ENCODE measurements at places on chromosomes 16 and 17.
A peak's percentile ranks its signal among the peaks of the same experiment; 100 is the strongest.

GRCh38 chr16:85569615-85570212, 43.4 kb upstream of the GSE1 start:
- no peak for DNase-seq
- no peaks in the 10 kb centered on the region for H3K36me3 ChIP-seq
- H3K27me3 ChIP-seq = peaks cover 34% of the 10 kb centered on the region
- peak overlapping the region; percentile 57 for H3K4me3 ChIP-seq
- H3K27ac ChIP-seq = peak overlapping the region; percentile 29
- peaks cover 66% of the 10 kb centered on the region for H3K4me1 ChIP-seq

DNA sequence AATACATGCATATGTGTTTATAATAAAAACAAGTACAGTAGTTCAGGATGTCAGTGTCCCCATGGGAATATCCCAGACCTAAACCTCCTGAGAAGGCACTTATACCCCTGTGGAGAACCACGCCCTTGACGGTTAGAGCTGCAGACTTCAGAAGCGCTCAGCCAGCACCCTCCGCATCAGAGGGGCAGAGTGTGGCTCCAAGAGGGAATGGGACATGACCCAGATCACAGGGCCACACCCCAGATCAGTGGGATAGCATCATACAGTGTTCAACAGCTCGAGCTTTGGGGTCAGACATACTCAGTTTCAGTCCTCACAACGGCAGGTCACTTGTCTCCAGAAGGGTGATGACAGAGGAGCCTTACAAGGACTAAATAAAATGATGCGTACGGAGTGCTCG, 45.8 kb upstream of the ZNF423 start:
- H3K27ac ChIP-seq = no peak overlapping the region
- no peak for DNase-seq
- no peaks in the 10 kb centered on the region for H3K4me1 ChIP-seq
- no peak overlapping the region for H3K4me3 ChIP-seq
- H3K36me3 ChIP-seq = no peaks in the 10 kb centered on the region
- no peaks in the 10 kb centered on the region for H3K27me3 ChIP-seq

- no peak overlapping the region for H3K4me3 ChIP-seq
- no peak for DNase-seq
- no peaks in the 10 kb centered on the region for H3K36me3 ChIP-seq
- H3K27me3 ChIP-seq = no peaks in the 10 kb centered on the region
- H3K27ac ChIP-seq = no peak overlapping the region
These were observed 256.7 kb downstream of the CBLN1 start for GRCh38 chr16:49024896-49025295.

- H3K27me3 ChIP-seq = peaks cover 2% of the 10 kb centered on the region
- no peak overlapping the region for H3K27ac ChIP-seq
- DNase-seq = no peak
- H3K36me3 ChIP-seq = no peaks in the 10 kb centered on the region
These were observed 23.3 kb upstream of the CCR7 start for GRCh38 chr17:40588552-40588951.

DNA sequence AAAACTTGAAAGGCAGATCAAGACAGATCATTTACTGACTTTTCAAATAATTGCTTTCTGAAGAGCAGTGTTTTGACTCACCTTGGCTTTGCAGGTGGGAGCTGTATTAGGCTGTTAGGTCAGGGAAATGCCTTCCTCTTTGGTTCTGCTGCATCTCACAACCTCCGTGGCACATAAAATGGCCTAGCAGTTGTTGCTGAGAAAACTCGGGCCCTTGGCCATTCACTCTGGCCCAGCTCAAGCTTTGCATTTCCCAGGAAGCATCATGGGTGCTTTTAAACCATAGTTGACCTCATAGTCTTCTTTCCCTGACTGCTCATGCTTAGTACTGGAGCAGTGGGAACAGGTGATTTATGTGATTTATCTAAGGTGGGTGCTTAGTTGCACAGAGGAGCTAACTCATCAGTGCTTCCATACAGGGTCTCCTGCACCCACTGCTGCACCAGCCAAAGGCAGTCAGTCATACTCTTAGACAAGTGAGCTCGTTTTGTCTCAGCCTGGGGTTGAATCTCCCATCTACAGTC, 83.6 kb downstream of the KSR1 start:
- peaks cover 46% of the 10 kb centered on the region for H3K4me1 ChIP-seq
- no peak overlapping the region for H3K27ac ChIP-seq
- H3K36me3 ChIP-seq = no peaks in the 10 kb centered on the region

DNA sequence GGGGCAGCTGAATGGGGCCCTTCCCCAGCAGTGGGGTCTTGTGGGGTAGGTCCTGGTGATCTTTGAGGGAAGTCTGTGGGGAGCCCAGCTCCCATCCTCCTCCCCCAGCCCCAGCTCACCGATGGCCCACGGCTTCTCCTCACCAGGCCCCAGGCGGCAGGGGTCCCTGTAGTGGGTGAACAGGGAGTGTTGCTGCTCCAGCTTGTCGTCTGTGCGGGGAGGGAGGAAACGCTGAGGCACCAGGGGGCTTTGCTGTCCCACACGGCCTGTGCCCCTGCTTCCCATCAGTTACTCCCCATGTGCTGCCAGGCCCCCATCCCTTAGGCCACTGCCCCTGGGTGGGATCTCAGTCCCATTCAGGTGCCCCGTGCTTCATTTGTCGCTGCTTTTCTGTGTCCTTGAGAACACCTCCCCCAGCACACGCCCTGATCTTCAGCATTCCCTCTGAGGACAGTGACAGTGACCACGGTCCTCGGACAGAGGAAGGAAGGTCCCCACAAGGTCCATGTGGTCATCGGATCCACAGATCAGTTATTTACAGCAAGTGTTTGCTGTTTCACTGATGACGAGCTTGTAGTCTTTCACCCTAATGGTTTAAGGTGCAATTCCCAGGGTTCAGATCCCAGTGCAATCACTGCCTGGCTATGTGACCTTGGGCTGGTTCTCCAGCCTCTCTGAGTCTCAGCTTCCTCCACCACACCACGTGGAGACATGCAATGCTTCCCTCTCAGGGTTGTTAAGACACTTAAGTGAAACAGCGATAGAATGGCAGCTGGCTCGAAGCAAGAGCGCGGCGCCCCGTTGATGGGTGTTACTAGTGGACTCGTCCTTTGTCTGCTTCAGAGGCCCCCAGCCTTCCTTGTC, 53.1 kb downstream of the PRMT7 start:
- H3K27me3 ChIP-seq = peaks cover 36% of the 10 kb centered on the region
- peak overlapping the region; percentile 50 for H3K4me3 ChIP-seq
- H3K27ac ChIP-seq = peak overlapping the region; percentile 44
- peaks cover 37% of the 10 kb centered on the region for H3K4me1 ChIP-seq

DNA sequence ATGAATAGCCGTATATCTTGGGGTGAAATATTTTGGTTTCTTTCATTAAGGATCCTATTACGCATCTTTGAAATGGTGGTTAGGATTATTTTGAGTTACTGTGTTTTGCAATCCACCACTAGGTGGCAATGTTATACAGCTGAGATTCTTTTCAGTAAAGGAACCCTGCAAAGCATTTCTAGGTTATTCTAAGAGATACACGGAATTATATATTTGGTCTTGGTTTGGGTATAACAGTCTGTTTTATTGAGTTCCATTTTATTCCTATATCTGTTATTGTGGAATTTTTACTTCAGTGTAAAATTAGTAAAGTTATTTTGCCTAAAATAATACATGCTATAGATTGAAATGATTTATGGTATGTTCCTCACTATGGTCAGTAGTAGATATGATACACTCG, 62.9 kb upstream of the CPHXL start:
- H3K4me1 ChIP-seq = peaks cover 4% of the 10 kb centered on the region
- DNase-seq = no peak
- H3K4me3 ChIP-seq = no peak overlapping the region
- no peaks in the 10 kb centered on the region for H3K27me3 ChIP-seq

- peak overlapping the region; percentile 94 for H3K4me3 ChIP-seq
- no peaks in the 10 kb centered on the region for H3K36me3 ChIP-seq
- DNase-seq = peak; percentile 75
These were observed 626 bp downstream of the TUBB3 start for GRCh38 chr16:89923640-89924296.

- H3K4me3 ChIP-seq = no peak overlapping the region
- DNase-seq = no peak
- peaks cover 2% of the 10 kb centered on the region for H3K27me3 ChIP-seq
These were observed 156.3 kb upstream of the ZKSCAN2 start for GRCh38 chr16:25413975-25414374.

GRCh38 chr17:42407289-42407836, 15.7 kb downstream of the CAVIN1 start:
- H3K36me3 ChIP-seq = no peaks in the 10 kb centered on the region
- DNase-seq = peak; percentile 39
- H3K4me1 ChIP-seq = peaks cover 4% of the 10 kb centered on the region
- no peak overlapping the region for H3K4me3 ChIP-seq

DNA sequence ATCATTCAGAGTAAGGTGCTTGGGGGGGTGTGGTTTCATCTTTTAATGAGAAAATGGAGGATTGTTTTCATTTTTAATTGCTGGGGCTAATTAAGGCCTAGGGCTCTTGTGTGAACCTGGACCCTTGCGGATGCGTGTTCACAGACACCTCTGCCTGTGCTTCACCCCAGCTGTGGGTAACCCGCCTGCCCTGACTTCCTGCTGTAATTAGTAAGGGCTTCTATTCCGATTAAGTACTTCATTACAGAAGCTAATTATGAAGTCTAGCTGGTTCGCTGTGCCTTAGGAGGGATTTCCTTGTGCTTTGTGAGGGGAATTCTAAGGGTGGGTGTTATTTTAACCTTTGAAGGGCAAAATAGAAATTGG, 215.3 kb downstream of the PMP22 start:
- DNase-seq = no peak
- H3K27ac ChIP-seq = no peak overlapping the region
- no peaks in the 10 kb centered on the region for H3K27me3 ChIP-seq
- no peak overlapping the region for H3K4me3 ChIP-seq

GRCh38 chr17:71987634-71988033, 133.2 kb upstream of the SOX9 start:
- H3K27ac ChIP-seq = no peak overlapping the region
- DNase-seq = no peak
- no peaks in the 10 kb centered on the region for H3K36me3 ChIP-seq

GRCh38 chr17:44094701-44095387, 24.3 kb downstream of the G6PC3 start:
- H3K27ac ChIP-seq = peak overlapping the region; percentile 59
- H3K4me3 ChIP-seq = peak overlapping the region; percentile 42
- peaks cover 13% of the 10 kb centered on the region for H3K27me3 ChIP-seq

GRCh38 chr16:3028716-3029319, 5.0 kb downstream of the THOC6 start:
- peaks cover 9% of the 10 kb centered on the region for H3K4me1 ChIP-seq
- peak; percentile 66 for DNase-seq

DNA sequence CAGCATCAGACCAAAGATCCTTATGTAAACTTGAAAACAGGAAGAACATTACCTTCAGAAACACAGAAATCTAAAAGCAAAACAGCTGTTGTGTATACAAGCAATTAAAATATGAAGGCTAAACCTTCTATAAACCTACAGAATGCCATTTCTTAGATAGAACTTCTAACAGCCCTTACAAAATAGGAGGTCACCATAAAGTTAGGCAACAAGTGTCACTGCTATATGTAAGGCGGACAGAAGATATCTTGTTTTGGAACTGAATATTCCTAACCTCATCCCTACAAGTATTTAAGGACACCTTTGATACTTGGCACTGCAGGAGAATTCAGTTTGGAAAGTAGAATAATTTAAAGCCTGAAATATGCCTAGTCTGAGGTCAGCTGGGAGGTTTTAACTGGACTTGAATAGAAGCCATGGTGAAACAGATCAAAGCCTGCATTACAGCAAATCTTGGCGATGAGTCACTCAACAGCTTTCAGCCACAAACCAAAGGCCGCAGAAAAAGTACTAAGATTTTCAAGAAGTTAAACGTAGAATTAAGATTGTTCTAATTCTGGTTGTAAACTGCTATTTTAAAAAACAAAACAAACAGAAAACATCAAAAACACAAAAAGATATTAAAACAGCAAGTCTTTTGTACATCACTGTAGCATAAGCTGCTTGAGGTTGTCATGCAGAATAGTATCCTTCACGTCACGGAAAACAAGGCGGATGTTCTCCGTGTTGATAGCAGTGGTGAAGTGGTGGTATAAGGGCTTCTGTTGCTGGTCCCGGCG, 42.7 kb downstream of the GNA13 start:
- no peak overlapping the region for H3K27ac ChIP-seq
- DNase-seq = no peak
- H3K36me3 ChIP-seq = peaks cover 5% of the 10 kb centered on the region
- H3K4me1 ChIP-seq = peaks cover 13% of the 10 kb centered on the region
- H3K4me3 ChIP-seq = no peak overlapping the region
- no peaks in the 10 kb centered on the region for H3K27me3 ChIP-seq

DNA sequence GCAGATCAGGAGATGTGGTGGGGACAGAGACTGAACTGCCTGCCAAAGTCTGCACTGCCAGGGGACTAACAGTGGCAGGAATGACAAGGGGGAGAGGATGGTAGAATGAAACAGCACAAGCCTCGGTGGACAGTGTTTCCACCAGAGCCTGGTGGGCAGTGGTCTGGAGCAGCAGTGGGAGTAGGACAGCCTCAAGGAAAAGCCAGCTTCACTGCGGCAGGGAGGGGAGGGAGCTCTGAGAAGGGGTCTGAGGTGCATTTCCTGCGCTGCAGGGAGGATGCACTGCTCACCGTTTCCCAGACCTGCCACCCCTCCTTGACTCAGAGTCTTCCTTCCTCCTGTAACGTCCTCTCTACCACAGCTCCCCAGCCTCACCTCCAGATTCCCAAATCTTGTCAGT, 33.8 kb downstream of the MARCHF10 start:
- H3K4me1 ChIP-seq = peaks cover 5% of the 10 kb centered on the region
- no peak overlapping the region for H3K27ac ChIP-seq
- H3K36me3 ChIP-seq = peaks cover 26% of the 10 kb centered on the region
- DNase-seq = no peak

DNA sequence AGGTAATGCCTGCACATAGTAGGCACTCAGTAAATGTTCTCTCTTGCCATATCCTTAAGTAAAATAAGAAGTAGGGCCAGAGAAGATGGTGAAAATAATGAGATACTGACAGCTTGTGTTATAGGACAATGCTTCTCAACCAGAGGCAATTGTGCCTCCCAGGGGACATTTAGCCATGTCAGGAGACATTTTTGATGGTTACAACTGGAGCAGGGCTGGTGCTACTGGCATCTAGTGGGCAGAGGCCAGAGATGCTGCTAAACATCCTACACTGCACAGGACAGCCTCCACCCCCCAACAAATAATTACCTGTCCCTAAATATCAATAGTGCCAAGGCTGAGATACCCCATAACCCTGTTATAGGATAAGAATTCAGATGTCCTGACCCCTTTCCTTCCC, 1.7 kb downstream of the RAD51D start:
- peaks cover 3% of the 10 kb centered on the region for H3K27me3 ChIP-seq
- no peaks in the 10 kb centered on the region for H3K36me3 ChIP-seq
- DNase-seq = no peak

GRCh38 chr16:88982286-88983084, 5.5 kb upstream of the CBFA2T3 start:
- H3K27ac ChIP-seq = no peak overlapping the region
- DNase-seq = no peak
- peaks cover 6% of the 10 kb centered on the region for H3K27me3 ChIP-seq
- no peaks in the 10 kb centered on the region for H3K4me1 ChIP-seq
- no peaks in the 10 kb centered on the region for H3K36me3 ChIP-seq
- no peak overlapping the region for H3K4me3 ChIP-seq

GRCh38 chr16:35431829-35432663, 1972.6 kb downstream of the TP53TG3F start:
- peaks cover 4% of the 10 kb centered on the region for H3K36me3 ChIP-seq
- no peaks in the 10 kb centered on the region for H3K4me1 ChIP-seq
- no peak for DNase-seq
- no peak overlapping the region for H3K27ac ChIP-seq

GRCh38 chr17:40961591-40961990, 5.2 kb downstream of the KRT39 start:
- no peaks in the 10 kb centered on the region for H3K36me3 ChIP-seq
- no peak overlapping the region for H3K27ac ChIP-seq
- no peak for DNase-seq

Data from glutamatergic neuron (in vitro differentiated cells).